ENCODE measurements at places on chromosomes 13 and 19. TPM values are rescaled to one million over a fixed set of nuclear protein-coding genes. Genes with fewer than 3 reads are reported as not detected.

Gene SLC25A41
- total RNA-seq, result not detected

Gene SIGLEC8
- total RNA-seq, result not detected

Gene NLRP4
- total RNA-seq, result not detected

Gene OLFM2
- 68.2 TPM for total RNA-seq

Gene TOMM40
- total RNA-seq, result 178 TPM

Measured in H1 (cell line).